ENCODE measurements at places on chromosomes 4 and X. TPM values are rescaled to one million over a fixed set of nuclear protein-coding genes. Genes with fewer than 3 reads are reported as not detected.

- no peak for DNase-seq
These were observed 16.9 kb downstream of the NKX3-2 start for GRCh38 chr4:13527192-13527980.

DNA sequence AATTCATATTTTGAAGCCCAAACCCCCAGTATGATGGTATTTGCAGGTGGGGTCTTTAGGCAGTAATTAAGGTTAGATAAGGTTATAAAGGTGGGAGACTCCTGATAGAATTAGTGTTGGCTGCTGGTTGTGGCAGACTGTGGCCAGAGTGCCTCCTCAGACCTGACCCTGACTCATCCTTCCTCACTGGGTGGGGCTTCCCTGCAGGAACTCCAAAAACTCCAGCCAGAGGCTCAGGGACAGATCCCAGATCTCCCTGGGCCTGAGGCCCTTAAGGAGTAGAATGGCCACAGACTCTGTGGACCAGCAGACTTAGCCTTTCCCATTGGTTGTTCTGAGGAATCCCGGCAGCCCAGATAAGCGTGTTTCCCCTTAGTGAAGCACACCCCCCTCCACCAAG lies 463.0 kb upstream of the CPEB2 start:
- DNase-seq = no peak

DNA sequence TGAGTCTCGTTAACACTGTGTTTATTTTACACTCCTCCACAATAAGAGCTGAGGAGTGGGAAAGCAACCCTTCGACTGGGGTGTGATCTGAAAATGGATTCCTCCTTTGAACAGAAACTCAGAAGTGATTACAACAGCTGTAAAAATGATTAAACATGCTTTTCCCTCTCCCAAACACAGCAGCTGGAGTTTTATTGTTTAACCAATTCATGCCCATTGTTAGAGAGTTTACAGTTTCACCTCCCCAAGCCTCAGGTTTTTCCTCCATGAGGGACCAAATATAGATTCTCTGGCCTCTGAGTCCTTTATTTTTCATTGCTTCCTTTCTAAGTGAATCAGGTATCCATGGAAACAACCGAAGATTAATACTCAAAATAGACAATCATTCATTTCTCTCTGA lies 263.0 kb upstream of the TAPT1 start:
- DNase-seq = no peak

DNA sequence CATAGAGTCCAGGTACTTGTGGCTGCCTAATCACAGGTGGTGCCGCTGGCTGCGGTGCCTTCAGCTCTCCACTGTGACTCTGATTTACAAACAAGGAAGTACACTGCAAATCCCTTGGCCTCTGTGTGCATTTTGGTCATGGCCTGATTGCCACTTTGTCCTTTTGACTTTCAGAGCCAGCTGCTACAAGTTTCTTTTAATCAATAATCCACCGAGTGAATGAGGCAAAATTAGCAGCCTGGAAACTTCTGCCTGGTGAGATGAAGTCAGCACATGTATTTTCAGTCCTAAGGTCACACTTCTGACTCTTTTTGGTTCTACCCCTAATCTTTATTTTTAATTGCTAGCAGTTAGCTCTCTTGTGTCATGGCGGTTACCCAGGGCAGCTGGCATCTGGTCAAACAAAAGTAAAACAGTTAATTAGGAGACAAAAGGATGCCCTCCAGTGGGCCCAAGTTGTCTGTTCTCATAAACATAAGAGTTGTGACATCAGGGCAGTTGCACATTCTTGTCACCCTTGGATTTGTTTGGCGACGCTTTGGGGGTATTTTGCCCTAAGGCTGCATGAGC lies 62.3 kb upstream of the LNX1 start:
- DNase-seq = peak; percentile 5

DNA sequence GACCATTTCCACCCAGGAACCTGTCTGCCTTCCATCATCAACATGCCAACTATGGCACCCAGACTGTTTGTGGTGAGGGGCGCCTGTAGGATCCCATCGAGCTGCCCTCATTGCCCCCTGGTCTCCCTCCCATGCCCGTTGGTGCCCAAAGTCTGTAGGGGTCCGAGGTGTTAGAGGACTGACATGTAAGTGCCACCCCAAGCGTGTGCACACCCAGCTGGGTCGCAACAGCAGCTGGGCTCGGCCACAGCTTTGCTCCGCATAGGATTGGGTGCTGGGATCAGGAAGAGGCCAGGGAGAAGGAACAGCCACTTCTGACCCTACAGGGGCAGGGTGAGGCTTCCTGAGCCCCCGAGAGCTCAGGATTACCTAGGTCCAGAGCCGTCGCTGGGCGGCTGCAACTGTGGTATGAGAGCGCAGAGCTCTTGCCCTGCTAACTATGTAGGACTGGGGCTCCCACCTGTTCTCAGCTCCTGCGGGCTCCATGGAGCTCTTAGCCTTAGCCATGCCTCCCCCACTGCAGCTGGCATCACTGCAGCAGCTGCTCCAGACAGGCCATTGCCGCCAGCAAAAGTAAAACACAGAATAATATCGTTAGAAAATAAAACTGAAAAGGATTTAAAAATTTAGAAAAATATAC lies 1160.3 kb downstream of the FSTL5 start:
- DNase-seq = no peak

GRCh38 chr4:129641179-129641578 lies 545.2 kb downstream of the C4orf33 start:
- peak; percentile 65 for DNase-seq

DNA sequence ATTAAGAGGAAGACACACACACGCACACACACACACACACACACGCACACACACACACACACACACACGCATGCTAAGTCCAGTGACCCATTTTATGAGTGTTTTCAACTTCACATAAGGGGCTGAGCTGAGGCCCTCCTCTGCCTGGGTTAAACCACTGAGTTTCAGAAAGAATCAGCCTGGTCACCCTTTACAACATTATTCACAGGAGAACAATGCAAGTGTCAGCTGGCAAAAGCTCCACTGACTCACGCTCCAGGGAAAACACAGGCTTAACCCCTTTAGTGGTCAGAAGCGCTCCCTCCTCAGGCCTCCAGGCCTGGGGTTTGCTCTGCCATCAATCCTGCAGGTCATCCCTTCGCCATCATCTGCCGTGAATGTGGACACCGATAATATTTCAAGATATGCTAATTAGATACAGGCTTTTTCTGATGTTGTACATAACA lies 46.9 kb downstream of the ACOX3 start:
- DNase-seq = no peak

DNA sequence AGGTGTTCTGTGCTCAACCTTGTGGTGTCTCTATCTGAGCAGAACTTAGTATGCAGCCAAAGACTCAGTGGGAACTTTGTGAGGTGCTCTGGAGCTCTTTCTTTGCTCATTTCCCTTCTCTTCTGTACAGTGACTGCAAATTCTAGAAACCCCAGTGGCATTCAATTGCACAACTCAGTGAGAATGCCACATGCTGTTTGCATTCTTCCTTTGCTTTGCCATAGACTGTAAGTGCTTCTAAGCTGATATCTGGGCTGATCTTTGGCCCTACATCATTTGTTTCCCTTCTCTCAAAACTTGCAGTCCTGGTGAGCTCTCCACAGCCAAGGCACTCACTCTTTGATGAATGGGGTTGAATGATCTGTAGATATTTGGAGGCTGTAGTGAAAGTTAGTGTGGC lies 7.0 kb downstream of the PNMA3 start:
- DNase-seq = peak; percentile 2

GRCh38 chrX:75151827-75152592 lies 4.1 kb downstream of the ABCB7 start:
- DNase-seq = no peak

- DNase-seq = no peak
These were observed 1962.4 kb upstream of the TENM3 start for GRCh38 chr4:180280726-180281297.

FAM241A gene
- 1.1 TPM for total RNA-seq

CABS1 gene
- not detected for total RNA-seq

MAP7D2 gene
- 42.8 TPM for total RNA-seq

H2BW2 gene
- total RNA-seq = not detected

Measured in Caco-2 (cell line).